ENCODE measurements at places on chromosomes 1 and 21.

DNA sequence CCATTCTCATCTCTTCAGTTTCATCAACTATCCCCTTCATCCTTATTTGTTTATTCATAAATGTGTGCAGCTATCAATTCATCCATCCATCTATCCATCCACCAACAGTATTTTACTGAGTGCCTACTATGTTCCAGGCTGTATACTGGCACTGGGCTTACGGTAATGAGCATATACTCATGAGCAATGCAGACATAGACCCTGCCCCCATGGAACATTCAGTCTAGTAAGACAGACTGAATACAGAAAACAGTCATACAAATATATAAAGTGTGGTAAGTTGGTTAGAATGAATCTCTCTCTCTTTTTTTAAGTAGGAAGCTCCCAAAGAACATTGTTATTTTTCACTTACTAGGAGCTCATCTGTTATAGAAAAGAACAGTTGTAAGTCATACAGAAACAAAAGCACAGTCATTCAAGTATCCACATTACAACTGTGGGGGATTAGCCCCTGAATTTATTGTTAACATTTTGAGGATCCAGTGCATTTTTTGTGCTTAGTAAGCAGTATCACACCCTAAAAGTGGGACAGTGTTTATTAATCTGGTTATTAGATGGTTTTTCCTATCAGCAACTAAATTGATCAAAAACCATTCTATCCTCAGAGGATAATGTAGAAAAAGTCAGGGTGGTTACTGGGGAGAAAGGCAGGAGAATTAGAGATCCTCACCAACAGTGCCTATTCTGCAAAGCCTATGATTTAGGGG lies 3.6 kb downstream of the SLC16A4 start:
- no peak for DNase-seq

DNA sequence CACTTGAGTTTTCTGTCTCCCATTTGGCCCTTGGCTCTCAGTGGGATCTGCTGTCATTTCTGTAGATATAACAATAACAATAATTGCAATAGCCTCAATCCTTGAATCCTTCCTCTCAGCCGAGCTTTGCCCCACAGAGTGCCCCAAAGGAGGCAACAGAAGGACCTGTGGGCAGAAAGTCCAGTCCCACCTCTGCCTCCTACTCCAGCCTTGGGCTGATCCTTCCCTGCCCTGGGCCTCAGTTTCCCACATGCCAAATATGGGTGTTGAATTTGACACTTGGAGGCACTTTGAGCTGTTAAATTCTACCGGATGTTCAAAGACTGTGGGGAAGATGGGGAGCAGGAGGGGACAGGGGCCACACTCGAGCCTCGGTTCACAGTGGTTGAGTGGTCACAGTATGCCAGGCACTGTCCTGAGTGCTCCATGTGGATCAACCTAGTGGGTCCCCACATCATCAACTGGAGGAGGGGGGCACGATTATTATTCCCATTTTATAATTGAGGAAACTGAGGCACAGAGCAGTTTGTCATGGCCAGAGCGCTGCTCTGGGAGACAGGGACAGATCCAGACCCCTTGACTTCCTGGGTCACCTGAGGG lies 307.1 kb downstream of the MATN1 start:
- no peak for DNase-seq

DNA sequence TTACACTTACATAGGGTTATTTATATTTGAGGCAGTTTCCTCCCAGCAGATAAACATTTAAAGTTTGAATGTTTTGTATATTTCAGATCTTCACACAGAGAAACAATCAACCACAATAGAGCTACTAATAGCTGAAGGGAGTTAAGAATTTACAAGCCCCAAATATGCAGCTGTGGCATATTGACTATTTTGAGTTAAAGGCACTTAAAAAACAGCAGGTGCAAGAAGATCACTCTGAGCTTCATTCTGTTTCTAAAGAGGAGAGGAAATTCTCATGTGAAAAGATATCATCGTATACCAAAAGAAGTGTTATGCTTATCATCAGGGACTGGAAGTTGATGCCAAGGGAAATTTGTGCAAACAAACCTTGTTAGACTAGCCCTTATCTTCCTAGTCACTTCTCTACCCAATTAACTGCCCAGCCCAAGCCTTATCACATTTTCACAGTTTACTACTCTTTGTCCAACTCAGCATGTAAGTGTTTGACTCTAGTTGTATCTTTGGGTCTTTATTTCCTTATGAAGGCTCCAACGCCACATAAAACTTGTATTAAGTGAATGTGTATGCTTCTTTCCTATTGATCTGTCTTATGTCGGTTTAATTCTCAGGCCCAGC lies 66.3 kb upstream of the COG2 start:
- no peak for DNase-seq

DNA sequence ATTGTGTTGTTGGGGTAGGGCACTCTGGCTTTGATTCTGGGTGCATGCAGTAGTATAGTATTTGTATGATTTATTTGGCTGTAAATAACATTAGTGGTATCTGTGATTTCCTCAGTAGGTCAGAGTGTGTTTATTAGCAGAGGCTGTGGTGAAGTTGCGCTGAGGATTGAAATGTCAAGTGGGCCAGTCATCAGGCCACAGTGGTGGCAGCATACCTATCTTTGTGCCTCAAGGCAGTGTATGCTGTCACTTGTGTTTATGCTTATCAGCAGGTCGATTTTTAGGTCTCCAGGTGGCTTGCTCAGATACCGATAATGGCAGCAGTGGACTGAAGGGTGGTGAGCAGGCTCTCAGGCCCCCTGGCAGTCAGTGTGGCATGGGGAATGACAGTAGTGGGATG lies 11.3 kb downstream of the LY9 start:
- DNase-seq, result no peak

DNA sequence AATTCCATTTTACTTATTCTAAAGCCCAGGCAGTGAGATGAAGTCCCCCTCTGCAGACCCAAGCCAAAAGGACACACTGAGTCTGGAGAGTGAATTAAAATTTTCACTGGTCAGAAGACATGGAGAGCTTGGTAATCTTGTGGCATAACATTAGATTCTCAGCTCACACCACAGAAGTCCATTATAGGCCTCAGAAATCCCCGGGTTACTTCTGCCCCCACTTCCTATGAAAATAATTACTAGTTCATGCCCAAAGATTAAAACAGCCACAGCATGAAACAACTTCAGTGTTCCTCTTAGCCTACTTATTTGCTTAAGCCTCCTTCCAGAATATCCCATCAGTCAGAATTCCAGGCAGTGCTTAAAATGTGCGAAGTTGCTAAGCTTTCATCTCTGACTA lies 123.3 kb downstream of the ZC3H11B start:
- no peak for DNase-seq

GRCh38 chr1:26787706-26788514 lies at the start of gene PIGV:
Gene PIGV (plus strand): TSS chr1:26787950. CDS start chr1:26790816, 2,866 bp downstream.
- DNase-seq, result peak; percentile 84

DNA sequence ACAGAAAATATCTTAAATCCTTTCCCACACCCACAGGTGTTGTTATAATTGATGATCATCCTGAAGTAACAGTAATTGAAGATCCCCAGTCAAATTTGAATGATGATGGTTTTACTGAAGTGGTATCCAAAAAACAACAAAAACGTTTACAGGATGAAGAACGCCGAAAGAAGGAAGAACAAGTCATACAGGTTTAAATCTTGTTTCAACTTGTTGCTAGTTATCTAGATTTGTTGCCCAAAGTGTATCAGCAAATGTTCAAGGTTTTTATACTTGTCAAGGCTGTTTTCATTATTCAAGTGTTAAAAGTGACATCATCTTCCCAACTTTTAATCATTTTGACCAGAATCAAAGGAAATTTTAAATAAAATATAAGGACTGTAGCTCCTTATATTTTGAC lies 64.7 kb downstream of the PRRC2C start:
- DNase-seq, result no peak

DNA sequence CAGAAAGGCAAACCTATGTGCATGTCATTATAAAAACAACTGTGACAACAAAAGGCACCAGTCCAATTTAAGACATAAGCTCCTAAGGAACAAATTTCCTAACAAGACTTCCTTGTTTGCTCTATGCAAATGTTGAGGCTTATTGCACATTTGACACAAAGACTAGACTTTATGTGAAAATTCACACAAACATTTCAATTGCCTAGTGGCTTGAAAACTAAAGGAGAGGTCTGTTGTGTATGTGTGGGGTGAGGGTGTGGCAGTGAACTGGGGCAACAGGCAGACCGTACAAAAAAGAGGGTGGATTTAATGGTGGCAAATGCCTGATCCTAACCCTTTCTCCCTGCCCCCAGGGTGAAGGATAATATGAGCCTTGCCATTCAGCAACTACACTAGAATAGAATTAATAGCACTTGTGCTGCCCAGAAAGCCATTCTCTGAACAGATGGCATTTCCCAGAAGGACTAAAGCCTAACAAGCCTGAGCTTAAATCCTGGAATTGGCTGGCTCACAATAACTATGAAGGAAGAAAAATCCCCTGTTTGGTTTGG lies 73.9 kb downstream of the GLUL start:
- no peak for DNase-seq

GRCh38 chr1:182917378-182917777 lies 35.6 kb downstream of the SHCBP1L start:
- no peak for DNase-seq

DNA sequence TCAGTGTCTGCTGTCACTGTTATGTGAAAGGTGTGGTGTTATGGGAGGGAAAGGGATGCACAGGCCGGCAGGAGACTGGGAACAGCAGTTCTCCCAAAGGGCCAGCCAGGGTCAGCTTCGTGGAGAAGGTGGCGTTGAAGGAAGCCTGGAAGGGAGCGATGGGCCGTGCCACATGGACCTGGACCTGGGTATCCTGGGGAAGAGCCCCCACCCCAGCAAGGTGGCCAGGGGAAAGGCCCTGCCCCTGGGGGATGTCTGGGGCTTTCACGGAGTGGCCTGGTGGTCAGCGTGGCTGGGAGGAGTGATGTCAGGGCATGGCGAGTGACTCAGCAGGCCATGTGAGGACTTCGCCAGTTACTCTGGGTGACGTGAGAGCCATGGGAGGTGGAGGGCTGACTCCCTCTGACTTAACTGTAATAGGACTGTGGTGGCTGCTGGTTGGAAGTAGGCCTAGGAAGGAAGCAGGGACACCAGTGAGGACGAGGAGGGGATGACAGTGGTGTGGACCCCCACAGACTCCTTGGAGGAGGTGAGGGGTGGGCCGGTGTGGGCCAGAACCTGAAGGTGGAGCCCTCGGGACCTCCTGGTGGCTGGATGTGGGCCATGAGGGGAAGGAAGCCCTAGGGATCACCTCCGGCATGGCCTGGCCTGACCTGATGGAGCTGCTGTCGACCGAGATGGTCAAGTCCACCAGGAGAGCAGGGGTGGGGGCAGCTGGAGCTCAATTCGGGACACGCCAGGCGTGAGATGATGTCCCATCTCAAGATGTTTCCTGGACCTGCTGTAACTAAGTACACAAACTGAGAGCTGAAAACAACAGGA lies 54.5 kb downstream of the BACE2 start:
- DNase-seq, result no peak

DNA sequence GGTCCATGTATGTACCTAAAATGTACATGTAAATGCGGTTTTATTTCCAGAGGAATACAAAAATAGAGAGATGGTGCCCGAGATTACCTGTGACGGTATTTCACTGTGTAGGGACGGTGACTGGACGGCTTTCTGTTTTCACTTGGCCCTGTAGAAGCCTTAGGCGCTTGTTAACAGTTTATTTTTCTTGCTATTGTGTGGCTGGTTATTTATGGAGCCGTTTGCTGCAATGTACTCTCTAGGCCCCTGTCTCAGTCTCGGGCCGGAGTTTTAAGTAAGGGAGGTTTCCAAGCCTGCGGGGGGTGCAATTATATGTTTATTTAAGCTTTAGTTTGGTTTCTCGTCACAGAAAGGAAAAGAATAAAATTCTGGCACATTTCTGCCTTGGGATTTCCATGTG lies 413 bp downstream of the EFCAB7 start:
- DNase-seq, result no peak

DNA sequence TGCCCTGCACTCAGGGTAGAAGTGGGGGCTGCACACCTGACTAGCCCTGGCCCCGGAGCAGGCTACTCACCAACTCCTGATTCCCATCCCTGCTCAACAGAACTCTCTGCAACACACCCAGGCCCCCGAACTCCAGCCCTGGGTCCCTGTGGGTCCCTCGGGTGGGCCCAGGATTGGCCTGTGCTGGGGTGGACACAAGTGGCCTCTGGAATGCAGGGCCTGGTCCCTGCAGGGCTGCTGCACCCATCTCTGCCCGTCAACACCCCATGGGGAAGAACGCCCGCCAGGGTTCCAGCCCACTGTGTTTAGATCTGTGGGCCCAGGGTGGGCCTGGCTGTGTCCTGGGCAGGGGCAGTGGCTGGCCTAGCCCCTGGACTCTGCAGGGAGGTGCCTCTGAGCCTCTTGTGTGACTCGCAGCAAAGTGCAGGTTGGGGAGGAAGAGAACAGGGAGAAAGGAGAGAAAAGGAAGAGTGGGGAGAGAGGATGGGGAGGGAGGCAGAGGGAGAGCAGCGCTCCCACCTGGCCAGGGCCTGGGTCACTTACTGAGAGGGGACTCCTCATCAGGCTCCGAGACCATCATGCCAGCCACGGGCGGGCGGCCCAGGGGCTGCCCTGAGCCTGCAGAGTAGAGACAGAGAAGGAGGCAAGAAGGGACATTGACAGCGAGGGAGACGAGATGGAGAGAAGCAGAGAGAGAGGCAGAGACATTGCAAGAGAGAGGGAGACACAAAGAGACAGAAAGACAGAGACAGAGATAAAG lies 43.9 kb downstream of the HSPG2 start:
- DNase-seq, result no peak

DNA sequence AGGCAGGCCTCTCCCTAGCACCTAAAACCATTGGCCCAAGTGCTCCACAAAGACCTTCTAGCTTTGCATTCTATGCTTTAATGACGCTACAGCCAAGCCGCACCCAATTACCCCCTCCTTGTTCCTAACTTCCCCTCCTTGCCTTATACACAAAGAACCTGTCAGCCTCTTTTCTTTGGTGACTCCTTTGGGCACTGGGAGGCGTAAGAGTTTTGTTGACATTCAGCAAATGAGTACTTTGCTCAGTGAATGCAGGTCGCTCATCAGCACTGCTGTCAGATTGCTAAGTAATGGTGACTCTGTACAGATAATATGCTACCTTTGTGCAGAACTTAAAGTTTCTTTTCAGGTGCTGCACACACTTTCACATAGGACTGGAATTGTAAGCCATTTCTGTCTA lies 187.6 kb upstream of the FAM78B start:
- DNase-seq, result no peak

- DNase-seq, result no peak
Measured at GRCh38 chr1:244727871-244728474, 75.0 kb downstream of the DESI2 start.

DNA sequence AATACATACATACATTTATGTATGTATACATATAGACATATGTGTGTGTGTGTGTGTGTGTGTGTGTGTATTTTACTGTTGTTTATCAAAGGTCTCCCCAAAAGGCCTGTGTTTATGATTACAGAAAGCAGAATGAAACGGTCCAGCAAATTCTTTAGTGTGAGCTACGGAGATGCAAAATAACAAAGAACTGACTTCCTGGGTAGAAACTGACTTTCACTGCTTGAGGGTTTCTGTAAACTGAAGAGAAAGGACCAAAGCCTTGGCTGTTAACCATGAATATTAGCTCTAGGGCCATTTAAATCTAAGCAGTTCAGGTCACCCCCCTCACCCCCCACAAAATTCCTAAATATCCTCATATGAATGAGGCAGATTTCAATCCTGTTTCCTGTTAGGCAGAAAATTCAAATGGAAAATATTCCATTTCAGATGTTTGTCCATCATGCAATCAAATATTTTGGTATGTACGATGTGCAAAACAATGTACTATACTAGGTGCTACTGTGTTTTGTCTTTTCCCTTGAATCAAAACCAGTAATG lies 213.2 kb downstream of the TGFB2 start:
- no peak for DNase-seq

All from activated T-helper 1 cell treated with anti-CD3 and anti-CD28 coated beads, Interleukin-12 subunit alpha, Interleukin-12 subunit beta, Interleukin-2, Interleukin-4 antibody, amounts not matched to agents 30 ng/mL and 10 ng/mL and 1 ng/mL, durations not matched to agents 14 hours and 24 hours and 36 hours (primary cell).